ENCODE measurements at places on chromosomes 7 and 10.

GRCh38 chr7:44750921-44751571 lies 2.4 kb downstream of the ZMIZ2 start:
- peak; percentile 49 for DNase-seq

DNA sequence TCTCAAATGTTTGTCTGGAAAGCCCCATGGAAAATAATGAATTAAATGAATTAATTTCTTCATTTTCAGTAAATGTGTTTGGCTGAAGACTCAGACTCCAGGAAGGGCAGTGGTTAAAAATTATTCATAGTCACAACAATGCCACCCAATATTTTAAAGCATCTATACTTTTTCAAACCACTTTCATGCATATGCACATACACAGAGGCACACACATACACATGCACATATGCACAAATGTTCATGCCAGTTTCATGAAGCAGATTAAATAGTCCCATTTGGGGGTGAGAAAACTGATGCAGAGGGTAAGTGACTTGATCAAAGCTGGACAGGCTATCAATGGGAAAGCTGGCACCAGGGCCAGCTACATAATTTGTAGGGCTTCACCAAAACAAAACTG lies 1.4 kb upstream of the PLA2G12B start:
- DNase-seq, result no peak

DNA sequence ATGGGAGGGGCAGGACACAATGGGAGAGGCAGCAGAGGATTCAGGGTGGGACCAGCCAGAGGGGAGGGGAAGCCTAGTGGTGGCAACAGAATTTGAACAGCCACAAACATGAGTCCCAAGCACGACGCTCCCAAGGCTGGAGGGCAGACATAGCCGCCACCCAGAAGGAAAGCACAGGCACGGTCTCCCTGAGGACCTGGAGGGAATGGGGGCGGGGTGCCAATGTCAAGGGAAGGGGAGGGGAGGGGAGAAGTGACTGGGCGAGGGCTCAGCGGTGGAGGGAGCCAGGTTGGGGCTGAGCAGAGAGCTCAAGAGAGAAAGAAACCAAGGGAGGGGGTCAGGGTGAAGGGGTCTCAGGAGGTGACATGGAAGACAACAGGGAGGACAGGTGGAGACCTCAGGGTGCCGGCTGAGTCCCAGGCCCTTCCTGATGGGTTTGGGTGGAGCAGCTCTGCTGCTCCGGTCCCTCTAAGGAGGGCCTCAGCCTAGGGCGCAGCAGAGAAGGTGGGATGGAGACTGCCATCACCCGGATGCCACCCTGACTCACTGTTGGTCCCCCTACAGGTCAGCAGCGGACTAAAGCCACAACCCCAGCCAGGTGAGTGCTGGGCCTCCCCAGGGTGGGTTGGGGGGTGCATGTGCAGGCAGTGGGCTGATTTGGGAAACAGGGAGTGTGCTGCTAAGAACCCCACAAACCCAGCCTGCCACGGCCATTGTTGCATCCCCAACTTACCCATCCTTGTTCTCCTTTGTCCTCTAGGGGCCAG lies 24.2 kb downstream of the PILRA start:
- DNase-seq, result no peak

- no peak for DNase-seq
Observed at GRCh38 chr10:70804421-70804808, 11.3 kb upstream of the SGPL1 start.

GRCh38 chr10:100033766-100034418 lies 24.1 kb upstream of the DNMBP start:
- DNase-seq, result no peak

DNA sequence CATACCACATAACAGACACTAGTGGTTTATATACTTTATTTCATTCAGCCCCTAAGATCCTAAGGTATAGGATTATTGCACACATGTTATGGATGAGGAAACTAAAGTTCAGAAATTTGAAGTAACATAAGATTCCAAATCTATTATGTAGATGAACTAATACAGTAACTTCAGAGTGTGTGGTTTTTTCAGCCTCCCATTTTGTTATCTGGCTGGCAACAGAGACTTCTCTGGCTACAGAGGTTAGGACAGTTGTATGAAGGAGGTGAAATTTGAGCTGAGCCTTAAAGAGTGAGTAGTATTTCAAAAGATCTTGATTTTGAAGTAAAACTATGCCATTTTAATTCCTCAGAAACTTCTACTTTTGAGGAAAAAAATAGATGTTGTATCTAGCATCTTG lies 125.4 kb downstream of the MAPK8 start:
- no peak for DNase-seq

- DNase-seq, result no peak
Observed at GRCh38 chr10:58644311-58644710, 131.6 kb downstream of the BICC1 start.

GRCh38 chr10:109025172-109025571 lies 898.1 kb downstream of the XPNPEP1 start:
- DNase-seq, result no peak

GRCh38 chr7:107874605-107875446 lies 16.2 kb upstream of the DLD start:
- peak; percentile 45 for DNase-seq

GRCh38 chr10:89079961-89080360 lies 89.4 kb downstream of the FAS start:
- DNase-seq, result no peak

- no peak for DNase-seq
Observed at GRCh38 chr7:24788961-24789576, 31.8 kb upstream of the GSDME start.

- no peak for DNase-seq
Observed at GRCh38 chr10:116254422-116255155, 18.4 kb downstream of the GFRA1 start.

DNA sequence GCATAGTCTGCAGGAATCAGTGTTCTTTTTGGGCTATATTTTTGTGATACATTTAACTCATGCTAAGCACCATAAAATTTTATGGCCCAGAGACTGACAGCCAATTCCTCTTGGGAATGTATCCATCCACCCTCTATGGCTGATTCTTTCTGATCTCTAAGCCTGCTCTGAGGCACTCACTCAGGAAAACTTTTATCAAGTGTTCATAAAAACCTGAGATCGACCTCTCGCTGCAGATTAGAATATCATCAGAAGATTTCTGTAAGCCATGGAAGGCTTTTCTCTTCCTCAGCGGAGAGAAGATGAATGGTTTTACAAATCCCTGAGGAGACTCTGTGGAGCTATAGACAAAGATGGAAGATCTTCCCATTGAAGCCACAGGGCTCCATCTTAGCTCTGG lies 489.8 kb upstream of the GHITM start:
- no peak for DNase-seq

GRCh38 chr7:12584930-12585329 lies 14.4 kb downstream of the SCIN start:
- DNase-seq, result no peak

- no peak for DNase-seq
Observed at GRCh38 chr7:144656965-144657517, 178.8 kb downstream of the TPK1 start.

GRCh38 chr10:1657479-1657878 lies 79.8 kb downstream of the ADARB2 start:
- DNase-seq, result no peak

GRCh38 chr7:30470163-30470770 lies 8.3 kb downstream of the NOD1 start:
- DNase-seq, result no peak

DNA sequence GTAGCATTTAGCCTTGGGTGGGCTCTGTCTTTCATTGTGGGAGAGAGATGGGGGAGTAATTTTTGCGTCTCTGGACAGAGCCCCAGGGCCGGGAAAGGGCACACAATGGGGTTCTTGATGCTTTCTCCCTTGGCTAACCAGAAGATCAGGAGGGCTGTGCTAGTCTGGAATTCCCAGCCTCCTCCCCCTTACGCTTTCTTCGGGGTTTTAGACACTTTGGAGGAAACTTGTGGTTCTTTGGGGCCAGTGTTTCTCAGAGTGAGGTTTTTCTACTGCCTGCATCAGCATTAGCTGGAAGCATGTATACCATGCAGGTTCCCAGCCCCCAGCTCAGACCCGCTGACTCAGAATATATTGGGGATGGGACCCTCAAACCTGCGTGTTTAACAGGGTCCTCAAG lies 7.0 kb downstream of the NEURL1 start:
- DNase-seq, result no peak

GRCh38 chr10:64113792-64114191 lies 592.6 kb downstream of the REEP3 start:
- no peak for DNase-seq

- no peak for DNase-seq
Observed at GRCh38 chr10:62858364-62858763, 42.2 kb upstream of the EGR2 start.

- DNase-seq, result no peak
Observed at GRCh38 chr10:100364735-100365391, 17.8 kb downstream of the SCD start.

GRCh38 chr10:72808001-72808400 lies 85.5 kb upstream of the OIT3 start:
- no peak for DNase-seq

- no peak for DNase-seq
Observed at GRCh38 chr10:78551184-78552005, 517.4 kb upstream of the ZMIZ1 start.

DNA sequence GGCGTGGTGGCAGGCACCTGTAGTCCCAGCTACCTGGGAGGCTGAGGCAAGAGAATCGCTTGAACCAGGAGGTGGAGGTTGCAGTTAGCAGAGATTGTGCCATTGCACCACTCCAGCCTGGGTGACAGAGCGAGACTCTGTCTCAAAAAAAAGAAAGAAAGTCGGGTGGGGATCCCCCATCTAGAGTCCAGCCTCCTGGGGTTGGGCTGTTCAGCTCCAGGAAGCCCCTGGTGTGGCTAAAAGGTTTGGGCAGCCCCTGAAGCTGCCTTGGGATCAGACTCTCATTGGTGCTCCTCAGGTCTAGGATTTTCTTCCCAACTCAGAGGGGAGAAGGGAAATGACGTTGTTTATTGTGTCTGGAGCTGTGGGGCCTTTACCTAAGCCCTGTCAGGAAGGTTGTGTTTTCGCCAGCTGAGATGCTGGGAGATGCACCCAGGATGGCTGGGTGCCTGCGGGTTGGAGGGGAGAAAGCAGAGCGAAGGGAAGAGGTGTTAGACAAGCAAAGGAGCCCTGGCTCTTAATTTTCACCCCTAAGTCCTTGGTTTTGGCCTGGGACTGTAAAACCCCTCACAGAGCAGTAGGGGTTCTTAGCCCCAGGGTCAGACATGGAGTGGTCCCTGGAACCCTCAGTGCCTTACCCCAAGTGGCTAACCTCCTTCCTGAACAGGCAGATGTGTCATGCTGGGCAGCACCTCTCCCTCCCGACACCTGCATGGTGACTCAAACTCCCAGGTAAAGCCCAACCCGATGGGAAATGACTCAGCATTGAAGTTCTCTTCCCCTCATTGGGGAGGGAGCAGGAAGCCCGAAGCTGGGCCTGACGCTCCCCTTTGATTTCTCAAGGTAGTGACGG lies 21.1 kb downstream of the PLAU start:
- DNase-seq, result peak; percentile 66

GRCh38 chr7:116981939-116982338 lies 28.6 kb downstream of the ST7 start:
- no peak for DNase-seq

GRCh38 chr7:73811760-73812168 lies 19.0 kb upstream of the CLDN4 start:
- DNase-seq, result peak; percentile 78

GRCh38 chr7:25091779-25092178 lies 33.3 kb downstream of the CYCS start:
- DNase-seq, result no peak

- DNase-seq, result no peak
Observed at GRCh38 chr10:112799038-112799437, 151.0 kb upstream of the TCF7L2 start.

DNA sequence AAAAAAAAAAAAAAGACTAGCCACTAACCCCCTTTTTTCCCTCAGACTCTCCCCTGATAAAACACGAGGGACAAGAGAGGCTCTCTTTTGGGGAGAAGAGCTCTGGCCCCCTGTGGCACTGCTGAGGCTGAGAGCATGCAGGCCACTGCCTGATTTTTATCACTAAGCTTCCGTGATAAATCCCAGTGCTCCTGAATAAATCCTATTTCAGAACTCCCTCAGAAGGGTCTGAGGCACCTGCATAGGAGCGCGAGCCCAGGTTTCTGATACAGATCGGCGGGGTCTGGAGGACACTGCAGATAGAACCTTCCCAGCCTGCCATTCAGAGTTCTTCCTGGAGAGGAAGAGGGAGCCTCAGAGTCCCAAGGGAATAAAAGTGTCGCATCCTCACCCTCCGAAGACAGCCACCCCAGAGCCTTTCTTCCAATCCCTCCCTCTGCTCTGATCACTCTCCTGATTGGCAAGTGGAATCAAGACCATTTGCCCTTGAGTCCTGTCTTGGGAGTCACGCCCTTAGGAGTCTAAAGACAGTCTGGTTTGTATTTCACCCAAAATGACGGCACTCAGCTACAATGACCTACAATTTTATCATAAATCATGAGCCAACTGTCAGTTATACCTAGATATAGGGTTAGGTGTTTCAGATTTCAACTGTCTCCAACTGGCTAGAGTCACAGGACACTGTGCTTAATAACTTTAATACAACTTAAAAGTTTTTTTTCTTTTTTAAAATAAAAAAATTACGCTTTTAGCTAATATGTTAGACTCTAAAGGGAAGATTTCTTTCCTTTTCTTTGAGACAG lies 153.5 kb downstream of the RNF216 start:
- no peak for DNase-seq

DNA sequence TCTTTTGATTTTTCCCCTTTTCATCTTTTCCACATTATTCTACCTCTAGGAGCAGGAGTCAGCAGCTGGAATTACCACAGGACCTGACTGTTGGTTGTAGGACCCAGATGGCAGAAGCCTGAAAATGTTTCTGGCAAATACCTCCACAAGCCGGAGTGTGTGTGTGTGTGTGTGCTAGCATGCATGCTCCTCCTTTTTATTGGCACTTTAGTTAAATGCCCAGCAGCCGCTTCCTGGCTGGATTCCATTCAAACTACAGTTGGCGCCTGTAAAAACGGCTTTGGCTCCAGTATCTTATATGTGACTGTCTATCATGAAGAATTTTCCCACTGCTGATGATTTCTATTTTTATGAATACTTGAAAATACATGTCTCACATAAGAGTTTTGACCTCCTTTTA lies 319.7 kb upstream of the SP4 start:
- no peak for DNase-seq

DNA sequence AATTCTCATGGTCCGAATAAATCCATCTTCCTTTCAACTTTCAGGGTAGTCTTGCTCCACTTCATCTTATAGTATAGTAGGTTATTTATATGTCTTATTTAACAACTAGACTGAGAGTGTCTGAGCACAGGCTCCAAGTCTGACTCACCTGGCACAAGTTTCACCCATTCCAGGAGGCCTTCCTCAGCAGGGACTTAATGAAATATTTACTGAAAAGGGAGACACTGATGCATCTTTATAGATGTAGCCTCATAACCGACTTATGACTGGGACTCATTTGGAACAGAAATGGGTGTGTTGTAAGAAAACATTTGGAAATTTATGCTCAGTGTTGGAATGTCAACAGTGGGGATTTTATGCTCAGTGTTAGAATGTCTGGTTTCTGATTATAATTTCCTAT lies 59.9 kb downstream of the CH25H start:
- DNase-seq, result no peak
